Hematopoietic multipotent progenitor cell treated with erythropoietin and hydrocortisone succinate and interleukin-3 and kit ligand, for 8 days (in vitro differentiated cells): ENCODE measurements at places on chromosomes 1 and 21.
A peak's percentile ranks its signal among the peaks of the same experiment; 100 is the strongest.

DNA sequence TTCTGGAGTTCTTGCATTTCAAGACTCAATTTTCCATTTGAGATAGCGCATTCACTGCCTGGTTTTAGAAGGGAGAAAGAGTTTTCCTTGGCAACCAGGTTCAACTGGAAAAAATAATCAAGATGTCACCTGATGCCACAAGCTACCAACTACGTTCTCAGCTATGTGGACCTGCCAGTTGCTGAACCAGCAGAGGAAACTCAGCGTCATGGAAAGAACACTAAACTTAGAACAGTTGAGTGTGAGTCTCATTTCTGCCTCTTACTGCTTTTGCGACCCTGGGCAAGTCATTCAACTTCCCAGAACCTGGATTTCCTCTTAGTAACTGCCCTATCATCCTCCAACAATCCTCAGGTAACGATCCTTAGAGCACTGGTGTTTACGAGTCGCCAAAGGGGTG is 373.0 kb upstream of the ESRRG start:
- no peak for DNase-seq

DNA sequence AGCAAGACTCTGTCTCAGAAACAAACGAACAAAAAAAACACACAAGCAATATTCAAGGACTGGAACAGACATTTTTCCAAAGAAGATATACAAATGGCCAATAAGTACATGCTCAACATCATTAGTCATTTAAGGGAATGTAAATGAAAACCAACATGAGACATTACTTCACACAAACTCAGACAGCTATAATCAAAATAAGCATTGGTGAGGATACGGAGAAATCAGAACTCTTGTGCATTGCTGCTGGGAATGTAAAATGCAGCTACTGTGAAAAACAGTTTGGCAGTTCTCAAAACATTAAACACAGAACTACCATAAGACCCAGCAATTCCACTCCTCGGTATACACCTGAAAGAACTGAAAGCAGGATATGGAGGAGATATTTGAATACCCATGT is 15.4 kb downstream of the NOL9 start:
- DNase-seq, result no peak

DNA sequence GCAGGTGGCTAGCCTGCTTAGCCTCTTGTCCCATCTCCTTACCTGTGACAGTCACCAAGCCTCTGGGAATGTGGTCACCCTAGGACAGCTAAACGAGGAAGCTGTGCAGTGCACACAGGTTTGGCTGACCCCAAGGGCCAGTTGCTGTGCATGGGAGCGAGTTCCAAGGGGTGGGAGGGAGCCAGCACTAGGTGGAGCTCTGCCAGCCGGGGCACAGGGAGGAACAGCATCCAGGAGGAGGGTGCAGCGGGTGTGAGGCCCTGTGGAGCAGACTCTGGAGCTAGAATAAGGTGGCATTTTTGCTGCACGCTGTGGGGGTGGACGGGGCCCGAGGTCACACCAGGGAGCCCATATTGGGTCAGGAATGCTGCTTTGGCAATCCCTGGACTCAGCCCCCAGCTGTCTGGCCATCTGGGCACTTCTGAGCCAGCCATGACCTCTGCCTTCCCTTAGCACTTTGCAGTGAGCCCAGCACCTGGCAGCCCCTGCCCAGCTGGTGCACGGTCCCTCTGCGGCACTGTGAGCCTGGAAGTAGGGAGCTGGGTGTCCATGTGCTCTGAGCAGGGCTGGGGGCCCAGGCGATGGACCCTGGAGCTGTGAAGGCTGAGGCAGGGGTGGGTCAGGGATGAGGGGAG is 8.7 kb downstream of the PDXK start:
- DNase-seq, result peak; percentile 60

DNA sequence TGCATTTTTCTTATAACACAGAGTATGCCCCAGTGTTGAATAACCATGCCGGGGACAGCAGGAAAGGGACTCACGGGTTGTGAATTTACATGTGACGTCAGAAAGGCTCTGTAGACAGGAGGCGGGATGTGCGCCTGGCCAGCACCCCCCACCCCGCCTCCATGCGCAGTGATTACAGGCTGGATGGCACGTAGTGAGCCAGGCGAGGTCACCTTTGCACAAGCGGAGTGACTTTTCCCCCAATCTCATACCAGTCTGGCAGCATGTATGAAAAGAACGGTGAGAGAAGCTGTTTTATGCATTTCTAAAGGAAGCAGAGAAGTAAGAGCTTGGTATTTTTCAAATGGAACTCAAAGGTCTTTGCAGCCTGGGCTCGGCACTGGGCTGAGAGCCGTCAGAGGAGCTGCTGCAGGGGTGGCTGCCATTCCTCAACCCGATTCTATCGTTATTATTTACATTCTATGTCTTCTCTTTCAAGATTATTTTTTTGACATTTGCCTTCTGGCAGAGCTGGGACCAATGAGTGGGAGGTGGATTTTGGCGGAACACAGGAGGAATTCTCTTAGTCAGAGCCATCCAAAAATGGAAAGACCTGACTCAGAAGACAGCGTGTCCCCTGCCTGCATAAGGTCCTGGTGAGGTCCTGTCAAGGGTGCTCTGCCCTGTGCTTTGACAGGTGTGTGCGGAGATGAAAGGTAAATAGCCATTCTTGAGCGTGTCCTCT is 115.6 kb upstream of the SLC45A1 start:
- no peak for DNase-seq

- DNase-seq, result peak; percentile 52
These were observed at the start of gene CTSS for GRCh38 chr1:150765296-150765976. TSS of gene CTSS (minus strand) at chr1:150765778. CDS start at chr1:150764763, 1,015 bp downstream.

GRCh38 chr1:11740258-11741192 is 4.6 kb downstream of the AGTRAP start:
- peak; percentile 72 for DNase-seq

GRCh38 chr1:17274186-17275170 is 25.6 kb downstream of the PADI3 start:
- peak; percentile 33 for DNase-seq

DNA sequence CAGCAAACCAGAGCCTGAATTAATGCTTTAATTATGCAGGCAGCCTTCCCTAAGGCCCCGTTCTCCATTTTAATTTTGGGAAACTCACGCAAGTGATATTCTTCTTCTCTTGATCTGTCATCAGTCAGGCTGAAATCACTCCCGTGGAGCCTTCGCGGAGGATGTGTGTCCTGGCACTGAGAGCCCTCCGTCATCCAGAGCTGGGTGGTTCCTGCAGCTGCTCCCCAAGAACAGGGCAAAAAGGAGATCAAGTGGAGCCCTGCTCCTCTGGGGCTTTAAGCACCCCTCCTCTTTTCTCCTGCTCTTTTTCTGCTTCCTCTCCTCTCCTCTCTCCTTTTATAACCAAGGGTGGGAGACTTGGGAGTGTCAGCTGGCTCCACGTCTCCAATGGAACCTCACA is 133.2 kb upstream of the CACNA1E start:
- no peak for DNase-seq

DNA sequence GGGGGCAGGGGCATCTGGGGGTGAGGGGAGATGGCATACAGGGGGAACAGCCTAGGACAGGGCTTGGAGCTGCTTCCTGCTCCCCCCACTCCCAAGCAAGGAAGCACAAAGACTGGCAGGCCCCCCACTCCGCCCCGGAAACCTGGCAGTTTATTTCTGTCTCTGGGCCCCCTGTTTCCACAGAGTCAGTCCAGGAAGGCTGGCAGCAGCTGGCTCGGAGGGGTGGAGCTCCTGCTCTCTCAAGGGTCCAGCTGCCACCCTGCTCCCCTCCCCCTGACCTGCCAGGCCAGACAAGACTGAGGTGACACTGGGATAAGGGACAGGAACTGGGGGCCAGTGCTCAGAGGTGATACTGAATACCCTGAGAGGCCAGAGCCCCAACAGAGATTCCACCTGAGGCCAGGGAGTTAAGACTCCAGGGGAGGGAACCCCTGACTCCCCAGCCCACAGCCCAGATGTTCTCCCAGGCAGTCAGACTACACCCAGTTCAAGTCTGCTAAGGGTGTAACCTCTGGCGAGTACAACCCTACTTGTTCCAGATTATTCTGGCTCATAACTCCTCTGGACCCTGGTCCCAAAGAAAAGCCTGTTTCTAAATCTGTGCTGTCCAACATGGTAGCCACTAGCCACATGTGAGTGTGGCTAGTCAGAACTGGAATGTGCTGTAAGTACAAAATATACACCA is 26.3 kb downstream of the AHDC1 start:
- DNase-seq, result no peak

DNA sequence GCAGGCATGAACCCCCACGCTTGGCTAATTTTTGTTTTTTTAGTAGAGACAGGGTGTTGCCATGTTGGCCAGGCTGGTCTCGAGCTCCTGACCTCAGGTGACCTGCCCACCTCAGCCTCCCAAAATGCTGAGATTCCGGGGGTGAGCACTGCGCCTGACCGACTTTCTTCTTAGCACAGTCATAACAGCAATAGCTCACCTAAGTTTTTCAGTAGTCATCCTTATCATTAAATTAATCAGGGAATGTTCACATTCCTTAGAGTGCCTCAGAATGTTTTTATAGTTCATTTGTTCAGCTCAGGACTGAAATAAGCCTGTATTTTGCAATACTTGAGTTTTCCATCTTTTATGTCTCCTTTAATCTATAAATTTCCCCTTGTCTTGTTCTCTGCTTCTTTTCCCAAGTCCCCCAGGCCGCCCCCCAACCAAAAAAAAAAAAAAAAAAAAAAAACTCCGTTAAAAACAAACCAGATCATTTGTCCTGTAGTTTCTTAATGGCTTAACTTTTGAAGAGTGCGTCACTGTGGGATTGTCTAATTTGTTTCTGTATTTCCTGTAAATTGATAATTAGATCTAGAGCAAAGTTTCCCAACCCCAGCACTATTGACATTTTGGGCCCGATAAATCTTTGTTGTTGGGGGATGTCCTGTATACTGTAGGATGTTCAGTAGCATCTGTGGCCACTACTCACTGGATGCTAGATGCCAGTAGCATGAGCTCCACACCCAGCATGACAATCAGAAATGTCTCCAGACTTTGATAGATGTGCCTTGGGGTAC is 120.7 kb downstream of the ITSN1 start:
- no peak for DNase-seq

DNA sequence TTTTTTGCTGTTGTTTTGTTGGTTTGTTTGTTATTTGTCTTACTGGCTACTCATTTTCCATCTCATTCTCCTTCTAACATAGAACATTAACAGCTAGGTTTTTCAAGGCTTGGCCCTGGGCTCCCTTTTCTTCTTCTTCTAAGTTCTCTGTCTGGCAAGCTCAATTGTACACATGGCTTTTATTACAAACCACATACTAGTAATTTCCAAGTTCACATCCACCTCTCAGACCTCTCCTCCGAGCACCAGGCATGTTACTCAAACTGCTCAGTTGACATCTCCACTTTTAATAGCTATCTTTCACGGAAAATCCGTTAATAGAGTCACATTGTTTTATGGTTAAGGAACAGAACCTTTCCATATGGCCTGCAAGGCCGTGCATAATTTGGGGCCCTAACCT is 736.9 kb upstream of the ADAMTS5 start:
- DNase-seq, result no peak

DNA sequence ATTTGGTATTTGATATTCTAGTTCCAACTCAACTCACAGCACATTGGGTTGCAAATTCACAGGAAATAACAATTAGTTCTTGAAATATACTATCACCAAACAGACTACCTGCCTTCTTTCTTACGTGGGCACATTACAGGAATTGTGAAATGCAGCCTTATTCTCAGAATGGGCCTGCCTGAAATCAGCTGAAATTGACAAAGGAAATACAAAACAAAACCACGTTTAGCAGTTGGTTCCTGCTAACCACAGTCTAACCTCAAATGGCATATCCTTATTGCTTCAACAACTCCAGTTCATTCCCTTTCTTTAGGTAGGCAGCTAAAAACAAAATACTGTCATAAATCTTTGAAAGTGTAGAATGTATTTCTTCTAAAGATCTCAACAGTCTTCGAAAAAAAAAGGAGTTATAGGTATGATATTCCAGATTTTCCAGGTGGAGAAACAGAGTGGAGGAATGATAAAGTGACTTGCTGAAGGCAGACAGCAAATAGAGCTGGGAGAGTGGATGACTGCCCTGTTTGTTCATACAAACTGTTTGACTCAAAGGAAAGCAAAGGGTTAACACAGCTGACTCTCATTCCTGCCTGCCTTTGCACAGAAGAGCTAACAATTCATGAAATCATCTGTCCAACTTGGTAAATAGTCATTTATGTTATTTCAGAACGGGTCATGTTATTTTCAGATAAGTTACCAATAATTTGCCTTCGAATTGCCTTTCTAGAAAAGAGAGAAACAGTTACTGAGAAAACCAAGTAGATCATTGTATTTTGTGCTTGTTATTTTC is 1.6 kb upstream of the GREM2 start:
- no peak for DNase-seq

DNA sequence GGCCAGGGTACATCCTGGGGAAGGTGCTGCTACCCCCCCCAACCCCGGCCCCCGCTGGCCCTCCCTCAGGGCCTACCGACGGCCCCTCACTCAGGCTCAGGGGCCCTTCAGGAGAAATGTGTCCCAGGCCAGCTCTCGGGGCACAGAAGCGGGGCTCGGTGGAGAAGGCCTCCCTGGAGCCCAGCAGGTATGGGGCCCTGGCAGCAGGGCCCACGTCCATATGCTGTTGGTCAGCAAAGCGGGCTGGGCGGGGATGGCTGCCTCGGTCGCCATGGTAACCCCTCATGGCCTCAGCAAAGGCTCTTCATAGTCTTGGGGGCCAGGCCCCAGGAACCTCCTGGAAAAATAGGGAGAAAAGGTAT is 24.4 kb downstream of the DLGAP3 start:
- no peak for DNase-seq

- no peak for DNase-seq
These were observed 4.7 kb downstream of the PDXK start for GRCh38 chr21:43723648-43724047.

DNA sequence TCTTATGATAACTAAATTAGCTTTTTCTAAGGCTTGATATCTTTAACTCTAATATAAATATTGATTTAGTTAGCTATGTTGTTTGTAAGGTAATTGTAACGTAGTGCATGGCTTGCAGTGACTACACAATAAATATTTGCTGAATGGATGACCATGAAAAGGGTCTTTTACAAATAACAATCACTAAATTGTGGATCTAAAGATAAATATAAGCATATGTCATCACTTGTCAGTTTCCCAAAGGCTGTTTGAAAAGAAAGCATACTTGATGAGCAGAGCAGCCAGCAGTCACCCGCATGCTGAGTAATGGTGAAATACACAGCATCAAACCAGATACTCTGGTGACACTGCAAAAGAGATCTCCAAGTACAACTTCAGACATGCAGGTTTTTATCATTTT is 92.5 kb upstream of the FMN2 start:
- DNase-seq, result no peak

- DNase-seq, result no peak
These were observed 4.7 kb downstream of the OR14I1 start for GRCh38 chr1:248697907-248698306.

DNA sequence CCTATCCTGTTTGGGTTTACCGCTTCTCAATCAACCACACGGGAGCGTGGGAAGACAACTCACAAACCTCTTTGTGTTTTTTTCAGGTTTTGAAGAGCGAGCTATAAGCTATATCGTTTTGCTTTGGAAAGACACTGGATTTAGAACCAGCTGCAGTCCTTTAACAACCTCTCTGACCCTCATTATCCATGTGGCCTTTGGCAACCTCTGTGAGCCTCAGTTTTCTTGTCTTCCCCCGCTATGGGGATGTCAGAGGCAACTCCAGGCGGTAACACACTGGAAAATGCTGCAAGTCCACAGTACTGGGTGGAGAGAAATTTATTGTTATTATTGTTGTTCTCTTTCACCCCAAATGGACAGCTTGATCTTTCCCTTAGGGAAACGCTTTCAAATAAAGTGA is 100.0 kb downstream of the ETS2 start:
- no peak for DNase-seq
